NCI-H1436 (cell line): ENCODE measurements at places on chromosomes 2 and 18.

DNA sequence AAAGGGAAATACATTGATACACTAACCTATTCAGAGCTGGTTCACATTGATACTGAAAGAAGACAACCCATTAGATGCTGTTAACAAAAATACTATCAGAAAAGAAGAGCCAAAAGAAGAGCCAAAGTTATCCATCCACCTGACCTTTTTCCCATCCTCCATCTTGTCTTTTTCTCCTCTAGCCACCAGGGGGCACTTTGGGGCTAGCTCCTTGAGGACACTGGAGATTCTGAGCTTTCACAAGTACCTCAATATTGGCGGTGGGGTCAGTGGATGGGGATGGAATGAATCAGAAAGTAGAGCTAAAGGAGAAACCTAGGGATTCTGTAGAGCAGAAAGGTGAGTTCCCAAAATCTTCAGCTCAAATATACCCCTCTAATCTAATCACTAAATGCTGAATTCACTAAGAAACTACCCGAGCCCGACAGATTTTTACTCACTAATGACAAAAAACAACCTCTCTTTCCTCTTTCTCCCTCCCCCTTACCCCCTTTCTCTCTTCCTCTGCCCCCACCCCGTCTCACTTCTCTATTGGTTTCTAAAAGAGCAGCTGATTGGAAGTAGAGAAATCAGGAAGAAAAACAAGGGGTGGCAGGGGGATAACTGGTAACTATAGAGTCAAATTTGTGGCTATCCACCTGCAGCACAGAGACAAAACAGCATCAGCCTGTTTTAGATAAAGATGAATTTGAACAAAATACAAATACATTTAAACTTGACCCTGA is 203.3 kb downstream of the TCF4 start:
- DNase-seq, result no peak

GRCh38 chr2:127175751-127176354 is 44.2 kb downstream of the CYP27C1 start:
- DNase-seq, result no peak

GRCh38 chr2:20544153-20544747 is 97.4 kb downstream of the RHOB start:
- DNase-seq, result no peak

DNA sequence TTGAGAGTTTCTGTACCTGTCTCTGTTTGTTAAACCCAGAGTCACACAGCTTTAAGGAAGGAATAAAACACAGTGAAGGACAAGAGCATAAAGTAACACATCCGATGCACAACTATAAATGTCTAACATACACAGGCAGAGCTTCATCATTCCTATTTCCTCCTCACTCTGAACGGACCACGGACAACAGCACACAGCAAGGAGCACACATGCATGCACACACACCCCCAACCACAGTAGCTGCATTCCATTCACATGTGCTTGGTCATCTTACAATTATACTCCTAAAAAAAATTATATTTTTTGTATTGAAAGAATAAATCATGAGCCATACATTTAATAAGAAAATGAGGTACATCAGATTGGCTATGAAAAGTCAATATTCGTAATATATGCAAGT is 58.3 kb downstream of the ID2 start:
- DNase-seq, result no peak

DNA sequence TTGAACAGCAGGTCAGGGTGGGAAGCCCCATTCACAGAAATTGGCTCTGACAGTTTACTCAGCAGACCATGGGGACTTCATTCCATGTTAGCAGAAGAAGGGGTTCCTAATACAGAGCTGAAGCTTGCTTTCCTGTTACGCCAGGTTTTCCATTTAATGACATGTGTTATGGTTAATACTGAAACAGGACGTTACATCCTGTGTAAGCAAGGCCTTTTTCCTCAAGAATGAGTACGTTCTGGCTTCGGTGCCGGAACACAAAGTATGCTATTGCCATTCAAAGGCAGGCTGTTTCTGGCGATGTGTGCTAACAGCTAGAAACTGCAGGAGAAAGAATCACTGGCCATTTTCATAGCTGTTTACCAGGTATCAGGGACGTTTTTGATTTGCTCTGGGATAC is 190.4 kb downstream of the SNTG2 start:
- no peak for DNase-seq

- no peak for DNase-seq
Measured at GRCh38 chr2:158191076-158191895, 89.6 kb downstream of the UPP2 start.

- DNase-seq, result no peak
Measured at GRCh38 chr2:221505605-221506004, 66.5 kb downstream of the EPHA4 start.

DNA sequence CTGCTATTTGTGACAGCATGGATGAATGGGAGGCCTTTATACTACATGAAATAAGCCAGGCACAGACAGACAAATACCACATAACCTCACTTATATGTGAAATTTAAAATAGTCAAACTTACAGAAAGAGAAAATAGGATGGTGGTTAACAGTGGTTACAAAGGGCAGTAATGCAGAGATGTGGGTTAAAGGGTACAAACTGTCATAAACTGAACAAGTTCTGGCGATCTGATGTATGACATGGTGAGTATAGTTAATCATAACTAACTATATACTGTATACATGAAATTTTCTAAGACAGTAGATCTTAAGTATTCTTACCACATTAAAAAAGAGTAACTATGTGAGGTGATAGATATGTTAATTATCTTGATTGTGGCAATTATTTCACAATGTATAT is 558.1 kb upstream of the ZNF804A start:
- DNase-seq, result no peak

DNA sequence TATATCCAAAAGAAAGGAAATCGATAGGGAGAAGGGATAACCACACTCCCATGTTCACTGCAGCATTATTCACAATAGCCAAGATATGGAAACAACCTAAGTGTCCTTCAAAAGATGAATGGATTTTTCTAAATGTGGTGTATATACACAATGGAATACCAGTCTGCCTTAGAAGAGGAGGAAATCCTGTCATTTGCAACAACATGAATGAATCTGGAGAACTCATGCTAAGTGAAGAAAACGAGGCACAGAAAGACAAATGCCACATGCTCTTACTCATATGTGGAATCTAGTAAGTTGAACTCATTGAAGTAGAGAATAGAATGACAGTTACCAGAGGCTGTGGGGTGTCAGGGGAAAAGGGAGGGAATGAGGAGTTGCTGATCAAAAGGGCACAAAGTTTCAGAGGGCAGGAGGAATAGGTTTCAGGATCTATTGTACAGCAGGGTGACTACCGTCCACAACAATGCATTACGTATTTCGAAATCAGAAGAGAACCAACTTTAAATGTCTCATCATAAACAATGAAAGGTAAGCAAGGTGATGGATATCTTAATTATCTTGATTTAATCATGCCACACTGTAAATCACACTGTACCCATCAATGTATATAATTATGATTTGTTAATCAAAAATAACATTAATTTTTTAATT is 46.1 kb downstream of the SIGLEC15 start:
- no peak for DNase-seq

DNA sequence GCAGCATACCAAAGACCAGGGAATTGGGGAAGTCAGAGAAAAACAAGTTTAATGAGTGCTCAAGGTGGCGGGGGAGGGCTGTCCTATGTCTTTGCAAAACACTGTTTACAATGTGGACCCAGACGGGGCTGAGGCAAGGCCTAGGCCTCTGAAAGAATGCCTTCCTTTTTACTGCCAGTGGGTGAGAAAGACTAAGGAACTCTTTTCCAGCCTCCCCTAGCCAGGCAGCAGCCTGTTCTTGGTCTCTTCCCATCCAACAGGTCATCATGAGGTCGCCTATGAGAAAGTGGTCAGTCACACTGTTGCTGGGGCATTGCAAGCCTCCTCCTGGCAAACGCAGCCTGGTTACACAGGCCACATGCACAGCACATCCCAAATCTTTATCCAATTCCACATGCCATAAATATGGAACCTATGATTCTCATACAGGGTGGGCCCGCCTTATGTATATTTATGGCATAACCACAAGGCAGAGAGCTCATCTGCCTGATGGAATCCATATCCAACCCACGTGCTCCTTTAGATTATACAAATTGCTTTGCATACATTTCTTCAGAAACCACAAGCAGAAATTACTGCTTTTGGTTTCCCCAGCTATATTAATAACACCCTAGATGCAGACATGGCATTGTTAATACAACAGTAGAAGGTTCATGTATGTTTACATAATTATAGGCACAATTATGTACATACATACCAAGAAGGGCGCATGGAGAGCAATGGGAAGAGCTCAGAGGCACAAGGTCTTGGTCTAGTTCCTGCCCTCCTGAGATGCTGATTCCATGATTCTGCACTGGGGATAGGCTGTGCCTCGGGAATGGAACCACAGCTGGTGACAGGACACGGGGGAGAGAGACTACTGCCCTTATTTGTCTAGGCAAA is 48.6 kb downstream of the NRP2 start:
- no peak for DNase-seq

GRCh38 chr2:11749646-11750349 is 3.4 kb downstream of the LPIN1 start:
- DNase-seq, result no peak

DNA sequence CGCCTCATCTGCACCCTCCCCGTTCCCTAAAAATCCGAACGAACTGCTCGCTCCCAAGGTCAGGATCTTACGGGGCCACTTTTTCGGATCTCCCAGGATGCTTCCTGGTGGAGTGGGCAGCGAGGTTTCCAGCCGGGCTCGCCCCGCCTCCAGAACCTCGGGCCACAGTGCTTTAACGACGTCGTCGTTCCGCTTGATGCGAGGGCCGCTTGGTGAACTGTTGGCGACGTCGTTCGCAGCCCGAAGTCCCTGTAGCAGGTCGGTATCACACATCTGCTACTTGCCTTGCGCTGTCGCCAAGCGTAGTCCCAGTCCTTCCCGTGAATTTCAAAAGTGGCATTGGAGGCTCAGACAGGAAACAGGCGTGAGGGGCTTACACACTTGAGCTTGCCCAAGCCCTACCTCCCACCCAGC is 15.3 kb downstream of the EVX2 start:
- DNase-seq, result no peak

DNA sequence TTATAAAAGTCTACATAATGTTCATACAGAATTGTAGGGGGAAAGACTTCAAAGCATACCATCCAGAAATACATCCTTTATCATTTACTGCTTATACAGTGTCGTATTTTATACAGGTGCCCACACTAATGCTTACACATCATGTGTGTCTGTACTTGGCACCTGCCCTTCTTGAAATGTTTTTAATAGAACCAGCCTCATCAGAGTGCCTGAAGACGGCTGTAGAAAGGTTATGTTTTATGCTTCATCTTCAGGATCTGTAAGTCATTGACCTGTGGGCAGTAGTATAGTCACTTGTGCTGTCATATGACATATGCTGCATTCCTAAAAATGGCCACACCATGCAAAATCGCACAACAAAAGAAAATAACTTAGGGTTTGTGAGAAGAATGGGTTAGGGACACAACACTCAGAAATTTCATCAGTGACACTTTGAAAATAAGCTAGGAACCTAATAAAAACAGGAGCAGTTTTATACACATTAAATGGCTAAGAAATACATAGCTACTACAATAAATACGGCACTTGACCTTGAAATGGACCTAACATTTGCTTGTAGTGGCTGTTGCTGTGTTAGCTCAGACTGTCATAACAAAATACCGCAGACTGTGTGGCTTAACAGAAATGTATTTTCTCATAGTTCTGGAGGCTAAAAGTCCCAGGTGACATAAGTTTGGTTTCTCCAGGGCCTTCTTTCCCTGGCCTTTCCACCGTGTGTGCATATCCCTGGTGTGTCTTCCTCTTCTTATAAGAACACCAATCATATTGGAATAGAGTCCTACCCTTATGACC is 112.6 kb downstream of the CERS6 start:
- no peak for DNase-seq

- DNase-seq, result no peak
Measured at GRCh38 chr2:236214376-236214995, 46.3 kb upstream of the GBX2 start.

- no peak for DNase-seq
Measured at GRCh38 chr2:43224571-43225092, 1.8 kb downstream of the ZFP36L2 start.

DNA sequence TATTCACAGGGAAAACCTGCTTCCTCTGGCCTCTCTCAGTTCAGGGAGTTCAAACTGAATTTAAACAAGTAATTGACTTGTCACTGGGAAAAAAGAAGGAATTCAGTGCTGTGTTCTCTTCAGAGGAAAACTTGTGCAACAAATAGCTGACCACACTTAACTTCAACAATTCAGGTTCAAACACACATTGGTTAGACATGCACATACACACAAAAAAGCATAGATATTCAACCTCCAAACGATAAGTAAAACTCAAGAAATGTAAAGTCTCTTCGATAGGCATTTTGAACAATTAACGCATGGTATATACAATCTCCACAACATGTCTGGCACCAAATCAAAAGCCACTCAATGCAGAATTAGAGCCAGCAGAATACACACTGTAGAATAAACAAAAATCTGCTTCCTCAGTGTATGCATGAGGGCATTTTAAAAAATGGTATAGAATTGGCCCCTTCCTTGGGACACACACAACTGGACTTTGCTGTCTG is 269.0 kb downstream of the TCF4 start:
- no peak for DNase-seq

GRCh38 chr2:30366199-30366691 is 80.8 kb upstream of the LCLAT1 start:
- no peak for DNase-seq

GRCh38 chr2:173854840-173855239 is 110.3 kb downstream of the SP3 start:
- no peak for DNase-seq

DNA sequence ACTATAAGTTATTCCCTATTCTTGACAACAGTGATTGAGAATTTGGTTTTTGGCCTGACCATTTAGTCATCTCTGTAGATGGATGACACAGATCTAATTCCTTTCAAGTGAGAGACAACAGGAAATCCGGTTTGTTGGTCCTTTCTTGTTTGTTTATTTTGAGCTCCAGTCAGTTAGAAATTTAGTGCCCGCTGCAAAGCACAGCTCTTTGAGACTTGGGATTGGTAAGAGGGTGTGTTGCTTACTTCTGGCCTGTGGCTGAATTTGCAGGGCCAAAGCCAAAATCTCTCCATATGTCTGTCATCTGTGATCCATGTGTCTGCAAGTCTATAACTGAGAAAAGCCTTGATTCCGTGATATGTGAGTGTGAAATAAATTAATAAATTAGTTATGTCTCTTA is 74.3 kb downstream of the BIN1 start:
- DNase-seq, result no peak
